ENCODE measurements at places on chromosomes 11 and 22.

DNA sequence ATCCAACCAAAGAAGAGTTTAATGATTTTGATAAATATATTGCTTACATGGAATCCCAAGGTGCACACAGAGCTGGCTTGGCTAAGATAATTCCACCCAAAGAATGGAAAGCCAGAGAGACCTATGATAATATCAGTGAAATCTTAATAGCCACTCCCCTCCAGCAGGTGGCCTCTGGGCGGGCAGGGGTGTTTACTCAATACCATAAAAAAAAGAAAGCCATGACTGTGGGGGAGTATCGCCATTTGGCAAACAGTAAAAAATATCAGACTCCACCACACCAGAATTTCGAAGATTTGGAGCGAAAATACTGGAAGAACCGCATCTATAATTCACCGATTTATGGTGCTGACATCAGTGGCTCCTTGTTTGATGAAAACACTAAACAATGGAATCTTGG is 23.9 kb downstream of the KDM4D start:
- DNase-seq, result no peak

DNA sequence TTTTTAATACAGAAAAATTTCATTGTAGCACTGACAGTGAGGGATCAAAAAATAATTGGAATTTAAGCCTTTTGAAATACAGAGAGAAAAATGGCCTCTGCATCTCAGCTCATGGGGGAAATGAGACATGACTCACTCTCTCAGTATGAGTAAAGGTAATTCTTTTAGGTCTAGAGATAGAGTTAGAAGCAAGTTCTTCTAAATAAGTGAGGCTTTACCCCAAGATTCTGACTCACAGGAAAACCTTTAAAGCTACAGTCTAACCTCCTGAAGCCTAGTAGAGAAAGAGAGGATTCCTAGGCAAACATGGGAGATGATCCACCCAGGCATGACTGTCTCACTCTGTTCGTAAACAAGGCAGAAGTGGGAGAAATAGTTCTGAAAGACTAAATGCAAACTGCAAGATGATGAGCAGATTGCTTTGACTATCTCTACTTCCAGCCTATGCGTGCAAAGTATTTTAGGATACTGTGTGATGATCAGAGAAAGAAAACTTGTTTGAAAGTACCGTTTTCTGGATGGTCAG is 1003.3 kb upstream of the CCDC90B start:
- no peak for DNase-seq

DNA sequence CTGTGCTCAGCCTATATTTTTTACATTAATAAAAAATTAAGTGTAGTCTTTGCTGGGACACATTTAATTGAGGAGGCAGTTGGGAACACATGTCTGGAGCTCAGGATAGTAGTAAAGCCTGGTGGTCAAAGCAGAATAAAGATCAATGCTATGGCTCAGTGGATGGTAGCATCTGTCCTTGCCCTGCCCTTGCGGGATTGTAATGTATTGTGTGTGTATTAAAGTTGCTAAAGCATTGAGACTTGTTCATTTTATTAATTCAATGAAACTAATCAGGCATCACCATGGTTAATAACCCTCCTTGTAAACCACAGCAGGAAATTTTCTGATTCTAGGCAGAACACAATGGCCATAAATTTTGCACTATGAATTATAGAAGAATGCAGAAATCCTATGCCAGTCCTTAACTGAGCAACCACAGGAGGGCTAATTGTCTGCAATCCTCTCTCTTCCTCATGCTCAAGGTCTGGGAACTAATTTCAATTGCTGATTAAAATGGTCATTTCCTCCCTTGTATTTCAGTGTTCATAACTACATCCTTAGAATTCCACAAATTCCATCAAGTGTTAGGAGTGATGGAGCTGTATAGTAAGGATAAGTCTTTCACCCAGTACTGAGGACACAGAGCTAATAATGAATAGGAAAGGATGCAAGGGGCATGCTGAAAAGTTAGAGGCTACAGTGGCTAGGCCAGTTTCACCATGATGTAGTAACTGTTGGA is 403.2 kb upstream of the DDI1 start:
- DNase-seq, result no peak

GRCh38 chr22:39567135-39567946 is 3.2 kb upstream of the CACNA1I start:
- DNase-seq, result no peak

DNA sequence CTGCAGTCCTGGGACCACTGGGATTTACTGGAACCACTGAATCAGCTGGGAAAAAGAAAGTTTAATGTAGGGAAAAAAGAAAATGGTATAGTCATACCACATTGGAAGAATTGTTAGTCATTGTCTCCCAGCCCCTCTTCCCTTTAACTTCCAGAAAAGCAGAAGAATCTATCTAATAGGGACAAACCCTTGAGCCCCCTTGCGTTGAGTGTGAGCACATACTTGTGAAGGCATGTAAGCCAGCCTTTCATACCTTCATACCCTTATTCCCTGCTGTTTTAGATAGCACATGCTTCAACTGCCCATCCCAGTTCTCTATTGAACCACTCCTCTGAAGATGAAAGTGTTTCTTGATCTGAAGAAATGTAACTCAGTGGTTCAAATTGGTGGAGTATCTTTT is 6.6 kb downstream of the TREH start:
- DNase-seq, result no peak

GRCh38 chr22:20405291-20405930 is 11.5 kb downstream of the ZNF74 start:
- no peak for DNase-seq

DNA sequence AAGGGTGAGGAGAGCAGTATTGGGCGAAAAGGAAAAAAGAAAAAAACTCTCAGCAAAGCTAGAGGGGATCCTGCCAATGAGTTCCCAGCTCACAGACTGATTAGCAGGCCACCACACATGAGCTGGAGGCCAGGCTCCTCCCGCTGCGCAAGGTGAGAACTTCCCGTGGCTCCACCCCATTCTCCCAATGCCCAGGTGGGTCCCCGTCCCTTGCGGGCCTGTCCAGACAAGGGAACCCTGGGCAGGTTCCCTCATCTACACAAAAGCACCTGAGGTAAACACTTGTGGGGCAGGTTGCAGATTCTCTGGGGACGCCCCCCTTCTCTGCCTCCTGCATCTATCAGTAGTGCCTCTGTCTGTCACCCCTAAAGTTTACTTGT is 46.5 kb downstream of the CDPF1 start:
- DNase-seq, result no peak

DNA sequence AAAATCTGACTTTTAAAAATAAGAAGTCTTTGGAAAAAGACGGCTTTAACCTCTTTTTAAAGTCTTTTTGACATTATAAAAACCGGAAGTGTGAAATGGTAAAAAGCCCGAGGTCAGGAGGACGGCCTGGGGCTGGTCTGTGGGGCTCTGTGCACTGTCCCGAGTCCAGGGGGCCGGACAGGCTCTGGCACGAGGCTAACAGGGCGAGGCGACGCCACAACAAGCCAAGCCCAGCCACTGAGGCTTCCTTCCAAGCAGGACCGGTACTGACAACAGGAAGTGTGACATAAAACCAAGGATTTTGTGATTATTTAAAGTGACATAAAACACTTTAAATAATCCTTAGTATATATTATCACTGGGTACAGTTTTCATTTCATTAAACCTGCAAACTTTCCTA is 39.2 kb downstream of the BRD1 start:
- no peak for DNase-seq
